ENCODE measurements at places on chromosomes 12 and 14.

- DNase-seq = no peak
Measured at GRCh38 chr12:14562279-14562678, 5.4 kb downstream of the PLBD1 start.

DNA sequence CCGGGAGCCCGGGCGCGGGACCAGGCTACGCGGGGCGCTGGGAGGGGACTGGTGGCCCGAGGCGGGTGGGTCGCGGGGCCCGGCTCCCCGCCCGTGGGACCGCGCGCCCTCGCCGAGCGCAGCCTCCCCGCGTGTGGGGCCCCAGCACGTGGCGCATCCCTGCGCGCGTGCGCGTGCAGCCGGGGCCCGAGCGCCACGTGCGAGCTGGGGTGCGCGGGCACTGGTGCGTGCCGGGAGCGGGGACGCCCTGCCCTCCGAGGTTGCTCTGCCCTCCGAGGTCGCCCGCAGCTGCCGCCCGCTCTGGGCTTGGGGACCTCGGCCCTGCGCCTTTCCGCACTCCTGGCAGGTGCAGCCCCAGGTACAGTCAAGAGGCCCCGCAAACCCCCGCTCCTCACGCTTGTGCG is 365 bp upstream of the CCDC88C start:
- no peak for DNase-seq

- DNase-seq = no peak
Measured at GRCh38 chr14:98633380-98633779, 638.6 kb downstream of the BCL11B start.

DNA sequence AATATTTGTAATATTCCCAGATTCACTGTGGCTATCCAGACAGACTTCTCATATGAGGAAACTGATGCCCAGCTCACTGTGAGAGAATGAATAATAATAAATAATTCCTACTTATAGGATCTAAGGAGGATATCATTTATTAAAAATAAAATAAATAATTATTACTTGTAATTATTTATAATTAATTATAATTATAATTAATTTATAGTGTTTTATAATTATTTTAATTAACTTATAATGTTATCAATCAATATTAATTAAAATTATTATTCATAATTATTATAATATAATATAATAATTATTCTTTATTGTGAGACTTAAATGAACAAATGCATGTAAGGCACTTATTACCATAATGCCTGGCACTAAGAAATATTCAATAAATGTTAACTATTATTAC is 192.8 kb downstream of the GALC start:
- no peak for DNase-seq

Data from umbilical cord (tissue), 2 donors.